Stimulated activated CD8-positive, alpha-beta memory T cell treated with anti-CD3 and anti-CD28 coated beads, Interleukin-4, amount 100 ng/mL, for 4 hours (primary cell): ENCODE measurements at places on chromosomes 4 and X.

- DNase-seq: no peak
These were observed 45.6 kb downstream of the EPHA5 start for GRCh38 chr4:65624651-65625050.

DNA sequence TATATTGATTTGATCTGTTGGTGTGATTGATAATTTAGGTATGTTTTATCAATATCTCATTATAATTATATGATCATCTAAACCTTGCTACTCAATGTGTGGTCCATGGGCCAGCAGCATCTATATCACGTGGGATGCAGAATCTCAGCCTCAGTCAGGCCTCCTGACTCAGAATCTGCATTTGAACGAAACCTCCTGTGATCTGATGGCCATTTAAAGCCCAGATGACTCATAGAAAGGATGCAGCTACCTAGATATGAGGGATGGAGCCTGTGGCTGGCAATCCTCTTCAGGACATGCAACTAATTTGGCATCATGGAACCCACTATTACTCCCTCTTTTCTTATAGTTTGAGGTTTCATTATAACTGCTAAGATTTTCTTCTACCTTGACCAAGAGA, 11.3 kb upstream of the CHRNA9 start:
- DNase-seq: no peak

DNA sequence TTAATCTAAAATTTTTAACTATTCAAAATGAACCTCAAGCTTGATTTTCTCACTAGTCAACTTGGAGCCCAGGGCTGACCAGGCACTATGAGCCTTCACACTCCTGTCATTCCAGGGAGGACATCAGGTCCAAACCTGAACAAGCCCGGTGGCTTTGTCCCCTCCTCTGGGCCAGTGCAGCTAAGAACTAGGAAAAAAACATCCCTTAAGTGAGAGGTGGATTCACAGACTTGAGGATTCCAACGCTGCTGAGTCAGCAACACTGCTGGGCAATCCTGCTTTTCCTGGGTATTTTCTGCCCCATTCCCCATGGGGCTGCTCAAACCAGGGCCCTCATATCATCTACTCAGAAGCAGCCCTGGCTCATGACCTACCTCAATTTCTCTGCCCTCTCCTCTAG, 4.0 kb downstream of the RNF212 start:
- DNase-seq: no peak

DNA sequence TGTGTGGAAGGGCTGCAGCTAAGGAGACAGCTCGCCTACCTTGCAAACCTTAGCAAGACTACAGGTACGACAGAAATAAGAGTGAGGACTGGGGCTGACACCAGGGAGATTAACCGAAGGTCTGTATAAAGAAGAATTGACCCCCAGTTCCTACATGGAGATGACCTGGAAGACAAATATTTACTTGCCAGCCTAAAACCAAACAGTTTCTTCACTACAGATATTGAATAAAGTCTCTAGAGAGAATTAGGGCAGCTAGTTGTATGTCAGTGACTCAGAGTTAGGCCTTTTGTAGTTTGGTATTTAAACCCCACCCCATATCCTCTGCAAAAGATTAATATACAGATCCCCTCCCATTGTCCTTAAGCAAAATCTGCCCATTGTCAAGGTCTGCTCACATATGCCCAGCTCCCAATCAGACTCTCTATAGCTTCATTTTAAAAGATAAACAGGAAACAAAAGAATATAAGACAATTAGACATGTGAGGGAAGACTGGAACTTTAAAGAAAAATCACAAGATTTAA, 28.1 kb upstream of the FRMPD3 start:
- no peak for DNase-seq

DNA sequence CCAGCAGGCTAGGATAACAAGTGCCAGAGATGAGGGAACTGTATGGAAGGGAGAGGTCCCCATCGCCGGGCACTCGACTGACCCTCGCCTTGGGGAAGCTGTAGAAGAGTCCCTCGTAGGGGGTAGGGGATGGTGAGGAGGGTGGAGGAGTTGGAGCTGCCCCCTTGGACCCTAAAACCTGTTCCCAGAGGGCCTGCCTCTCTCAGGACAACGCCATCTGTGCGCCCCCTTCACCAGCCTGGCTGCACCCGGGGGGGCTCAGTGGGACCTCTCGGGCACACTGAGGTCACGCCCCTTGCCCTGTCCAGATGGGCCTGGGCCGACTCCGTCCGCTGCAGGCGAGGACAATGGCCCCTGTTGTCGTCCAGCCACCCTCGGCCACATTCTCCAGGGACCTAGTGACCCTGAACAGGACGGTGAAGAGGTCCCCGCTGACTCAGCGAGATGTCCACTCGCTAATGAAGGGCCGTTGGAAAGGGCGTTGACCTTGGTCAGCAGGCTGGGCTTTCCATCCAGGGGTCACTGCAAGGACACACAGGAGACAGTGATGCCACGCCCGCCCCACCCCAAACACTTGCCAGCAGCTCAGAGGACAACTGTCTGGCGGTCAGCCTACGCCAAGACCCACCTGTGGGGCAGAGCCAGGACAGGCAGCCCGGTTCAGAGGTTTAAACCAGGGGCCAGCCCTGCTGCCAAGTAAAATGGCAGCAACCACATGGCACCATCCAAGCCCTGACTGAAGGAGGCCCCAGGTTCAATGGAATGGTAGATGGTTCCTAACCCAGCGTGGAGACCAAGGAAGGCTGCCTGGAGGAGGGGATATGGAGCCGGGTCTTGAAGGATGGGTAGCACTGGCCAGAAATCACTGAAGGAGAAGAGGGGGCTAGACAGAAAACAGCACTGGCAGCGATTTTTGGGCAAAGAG, 51.2 kb downstream of the HMX1 start:
- DNase-seq: no peak

GRCh38 chrX:32877592-32877991, 333.8 kb downstream of the DMD start:
- no peak for DNase-seq

DNA sequence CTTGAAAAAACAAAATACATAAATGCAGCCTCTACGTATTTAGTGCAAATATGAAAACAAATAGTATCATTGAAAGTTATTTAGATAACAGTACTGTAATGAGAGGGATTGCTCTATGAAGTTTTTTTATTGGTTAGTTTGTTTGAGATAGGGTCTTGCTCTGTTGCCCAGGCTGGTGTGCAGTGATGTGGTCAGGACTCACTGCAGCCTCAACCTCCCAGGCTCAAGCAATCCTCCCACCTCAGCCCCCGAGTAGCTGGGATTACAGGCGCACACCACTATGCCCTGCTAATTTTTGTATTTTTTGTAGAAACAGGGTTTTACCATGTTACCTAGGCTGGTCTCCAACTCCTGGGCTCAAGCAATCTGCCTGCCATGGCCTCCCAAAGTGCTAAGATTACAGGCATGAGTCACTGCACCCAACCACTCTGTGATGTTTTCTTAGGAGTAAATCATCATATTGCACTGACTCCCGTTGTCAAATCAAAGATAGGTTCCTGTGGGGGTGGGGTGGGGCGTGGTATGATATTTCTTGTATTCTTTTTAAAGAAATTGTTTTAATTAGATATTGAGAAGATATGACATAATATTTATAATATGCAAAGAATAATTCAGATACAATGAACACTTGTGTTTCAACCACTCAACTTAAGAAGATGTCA, 75.8 kb downstream of the ATG4A start:
- DNase-seq: no peak

DNA sequence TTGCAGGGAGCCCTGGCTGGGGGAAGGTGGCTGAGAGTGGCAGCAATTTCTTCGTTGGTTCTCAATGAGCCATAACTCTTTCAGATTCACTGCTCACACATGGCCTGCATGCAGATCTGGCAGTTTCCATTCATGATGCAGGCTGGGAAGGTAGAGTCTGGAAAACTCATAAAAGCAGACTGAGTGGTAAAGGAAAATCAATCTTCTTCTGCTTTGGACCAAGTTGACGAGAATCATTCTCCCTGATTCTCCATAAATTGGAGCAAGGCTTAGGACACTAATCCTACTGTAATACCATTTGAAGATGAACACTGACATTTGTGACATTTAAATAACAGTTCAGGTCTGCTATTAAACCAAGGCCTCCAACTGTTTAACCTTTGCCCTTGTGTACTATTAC, 35.3 kb upstream of the HAND2 start:
- no peak for DNase-seq
